ENCODE measurements at places on chromosomes 6 and 20.

GRCh38 chr6:111843347-111844147, 29.7 kb downstream of the FYN start:
- DNase-seq: no peak

GRCh38 chr20:41182296-41183212, 45.2 kb downstream of the PLCG1 start:
- no peak for DNase-seq

GRCh38 chr20:53814060-53814459, 220.4 kb upstream of the ZNF217 start:
- no peak for DNase-seq

- DNase-seq: no peak
Observed at GRCh38 chr6:114897536-114897935, 554.7 kb upstream of the HS3ST5 start.

DNA sequence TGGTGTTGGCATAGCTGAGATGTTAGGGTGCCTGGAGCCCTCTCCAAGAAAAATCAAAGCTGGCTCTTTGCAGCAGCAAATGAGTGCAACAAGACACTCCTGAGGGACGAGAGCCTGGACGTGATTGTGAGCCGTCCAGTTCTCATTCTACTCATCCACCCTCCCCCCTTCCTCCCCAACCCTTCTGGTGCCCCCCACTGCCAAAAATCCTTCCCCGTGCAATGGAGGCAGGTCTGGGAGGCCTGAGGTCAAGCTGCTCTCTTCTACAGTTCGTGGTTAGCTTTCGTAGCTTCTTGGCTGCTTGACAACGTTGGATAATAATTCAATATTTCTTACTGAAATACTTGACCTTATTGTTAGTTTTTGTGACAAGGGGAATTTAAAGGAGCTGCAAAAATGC, 185.3 kb upstream of the SUPT3H start:
- DNase-seq: no peak

- no peak for DNase-seq
Observed at GRCh38 chr6:62923728-62924127, 287.5 kb upstream of the FKBP1C start.

DNA sequence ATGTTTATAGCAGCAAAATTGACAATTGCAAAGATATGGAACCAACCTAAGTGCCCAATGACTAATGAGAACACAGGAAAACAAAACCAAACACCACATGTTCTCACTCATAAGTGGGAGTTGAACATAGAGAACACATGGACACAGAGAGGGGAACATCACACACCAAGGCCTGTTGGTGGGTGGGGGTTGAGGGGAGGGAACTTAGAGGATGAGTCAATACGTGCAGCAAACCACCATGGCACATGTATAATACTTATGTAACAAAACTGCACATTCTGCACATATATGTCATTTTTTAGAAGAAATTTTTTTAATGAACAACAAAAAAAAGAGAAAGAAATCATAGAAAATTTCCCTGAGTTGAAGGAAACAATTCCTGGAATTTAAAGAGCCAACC, 3.9 kb downstream of the EPM2A start:
- no peak for DNase-seq

DNA sequence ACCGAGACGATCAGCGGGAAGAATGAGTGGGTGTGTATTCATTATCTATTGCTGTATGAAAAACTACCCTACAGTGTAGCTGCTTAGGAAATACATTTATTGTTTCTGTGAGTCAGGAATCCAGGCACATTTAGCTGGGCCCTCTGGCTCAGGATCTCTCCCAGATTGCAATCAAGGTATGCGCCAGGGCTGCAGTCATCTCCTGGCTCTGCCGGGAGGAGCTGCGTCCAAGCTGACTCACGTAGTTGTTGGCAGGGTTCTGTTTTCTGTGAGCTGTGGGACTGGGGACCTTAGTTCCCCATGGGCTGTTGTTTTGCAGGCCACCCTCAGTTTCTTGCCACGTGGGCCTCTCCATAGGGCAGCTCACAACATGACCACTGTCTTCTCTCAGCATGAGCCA, 68.2 kb upstream of the FUCA2 start:
- DNase-seq: no peak

- no peak for DNase-seq
Observed at GRCh38 chr6:5518936-5519491, 257.7 kb downstream of the FARS2 start.

- DNase-seq: no peak
Observed at GRCh38 chr6:107869871-107870270, 45.8 kb upstream of the SCML4 start.

DNA sequence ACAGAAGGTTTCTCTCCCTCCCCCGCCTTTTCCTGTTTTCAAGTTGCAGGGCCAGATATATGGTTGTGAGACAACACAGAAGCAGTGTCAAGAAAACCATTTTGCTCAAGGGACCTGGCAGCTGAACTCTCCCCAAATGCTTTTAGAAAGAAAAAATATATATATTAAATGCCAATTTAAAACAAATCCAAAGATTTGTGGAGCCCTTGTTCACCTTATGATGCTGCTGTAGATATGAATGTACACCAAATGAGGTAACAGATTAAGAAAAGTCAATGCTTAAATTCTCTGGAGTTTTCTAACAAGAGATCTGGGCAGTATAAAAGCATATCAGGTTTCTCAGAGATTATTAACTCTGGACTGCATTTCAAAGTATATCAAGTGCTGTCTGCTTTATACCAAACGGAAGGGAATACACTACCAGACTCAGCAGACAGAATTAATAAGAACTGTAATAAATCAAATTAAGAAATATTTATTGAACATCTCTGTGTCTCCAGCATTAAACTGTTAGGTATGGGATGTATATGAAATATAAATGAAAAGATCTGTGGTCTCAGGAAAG, 357.5 kb downstream of the HDGFL1 start:
- no peak for DNase-seq

DNA sequence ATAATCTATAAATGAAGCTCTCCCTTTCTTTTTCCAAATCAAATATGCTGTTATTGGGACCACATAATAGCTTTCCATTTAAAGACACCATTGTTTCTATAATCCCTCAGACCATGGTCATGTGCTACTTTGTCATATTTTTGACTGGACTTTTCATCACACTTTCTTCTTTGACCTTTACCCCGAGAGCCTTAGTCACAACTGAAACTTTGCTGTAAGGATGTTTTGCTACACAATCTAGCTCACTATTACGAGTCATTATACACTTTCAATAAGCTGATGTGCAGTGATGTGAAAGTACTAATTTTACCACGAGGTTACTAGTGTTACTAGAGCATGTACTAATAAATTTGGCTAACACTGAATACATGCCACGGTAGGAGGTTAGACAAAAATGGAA, 367.2 kb upstream of the RUNX2 start:
- no peak for DNase-seq

DNA sequence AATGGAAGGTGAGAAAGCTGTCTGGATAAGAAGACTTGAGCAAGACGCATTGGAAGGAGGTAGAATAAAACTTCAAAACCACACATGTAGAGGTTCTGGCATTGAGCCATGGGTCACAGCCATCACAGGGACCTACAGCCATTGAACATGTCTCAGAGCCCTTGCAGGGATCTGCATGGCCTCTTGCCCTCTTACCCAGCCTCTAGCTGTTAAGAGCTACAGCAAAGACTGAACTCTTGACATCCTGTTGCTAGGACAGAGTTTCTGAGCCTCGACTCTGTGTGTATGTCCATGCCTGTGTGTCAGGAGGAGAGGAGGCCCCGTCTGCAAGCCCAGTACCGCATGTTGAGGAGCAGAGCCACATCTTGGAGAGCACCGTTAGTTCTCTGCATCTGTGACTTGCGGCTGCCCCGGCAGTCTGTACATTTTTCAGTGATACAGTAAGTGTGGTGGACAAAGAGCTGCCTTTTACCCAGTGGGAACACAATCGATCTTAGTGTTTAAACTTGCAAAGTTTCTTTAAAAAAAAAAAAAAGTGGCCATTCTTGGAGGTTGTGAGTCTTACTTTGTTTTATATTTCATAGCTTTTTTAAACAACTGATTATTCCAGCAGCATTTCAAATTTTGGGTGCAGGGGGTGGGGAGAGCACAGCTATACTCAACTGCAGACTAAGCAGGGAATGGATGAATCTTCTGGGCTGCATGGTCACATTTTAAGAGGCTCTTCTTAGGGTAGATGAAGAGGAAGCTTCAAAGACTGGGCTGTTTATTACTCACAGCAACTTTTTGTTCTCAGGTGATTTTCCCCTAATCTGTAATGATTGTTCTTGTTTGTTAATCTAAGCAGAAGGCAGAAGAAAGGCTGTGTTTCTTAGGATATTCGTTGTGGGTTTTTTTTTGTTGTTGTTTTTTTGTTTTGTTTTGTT, 88.5 kb downstream of the TBC1D7 start:
- DNase-seq: no peak

- DNase-seq: no peak
Observed at GRCh38 chr20:4155953-4156352, 140.6 kb upstream of the RNF24 start.

- DNase-seq: no peak
Observed at GRCh38 chr20:47440857-47441773, 60.6 kb upstream of the NCOA3 start.

Measured in stimulated activated CD4-positive, alpha-beta T cell treated with anti-CD3 and anti-CD28 coated beads, TNF-alpha, amount 100 ng/mL, for 24 hours (primary cell).